ENCODE measurements at places on chromosomes 1 and 21. TPM values are rescaled to one million over a fixed set of nuclear protein-coding genes. Genes with fewer than 3 reads are reported as not detected.
A peak's percentile ranks its signal among the peaks of the same experiment; 100 is the strongest.

DNA sequence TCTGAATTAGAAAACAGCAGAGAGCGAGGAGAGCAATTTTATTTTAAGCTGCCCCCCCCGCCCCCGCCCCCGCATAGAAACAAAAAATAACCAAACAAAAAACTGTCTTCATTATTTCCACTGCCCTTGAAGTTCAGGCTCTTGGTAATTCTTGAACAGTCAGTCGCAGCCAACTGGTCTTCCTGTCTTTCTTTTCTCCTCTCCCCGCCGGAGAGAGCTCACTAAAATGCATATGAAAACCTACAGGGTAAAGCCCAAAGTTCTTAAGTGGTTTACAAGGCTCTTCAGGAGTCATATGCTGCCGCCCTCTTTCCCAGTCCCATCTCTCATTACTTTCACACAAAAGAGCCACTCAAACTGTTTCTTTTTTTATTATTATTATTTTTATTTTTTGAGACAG lies 1.1 kb upstream of the ANKRD35 start:
- no peak for DNase-seq

- peak; percentile 63 for DNase-seq
Observed at GRCh38 chr1:25743164-25744139, 56.5 kb upstream of the SELENON start.

- no peak for DNase-seq
Observed at GRCh38 chr1:152940614-152941013, 6.4 kb upstream of the SPRR5 start.

GRCh38 chr1:63632110-63632509 lies 38.9 kb downstream of the PGM1 start:
- DNase-seq = no peak

- DNase-seq = no peak
Observed at GRCh38 chr21:33302796-33303195, 22.0 kb upstream of the IFNAR1 start.

- peak; percentile 77 for DNase-seq
Observed at GRCh38 chr1:25890239-25891034, 14.9 kb upstream of the PAQR7 start.

GRCh38 chr1:8989821-8990220 lies 36.4 kb downstream of the SLC2A7 start:
- DNase-seq = no peak

DNA sequence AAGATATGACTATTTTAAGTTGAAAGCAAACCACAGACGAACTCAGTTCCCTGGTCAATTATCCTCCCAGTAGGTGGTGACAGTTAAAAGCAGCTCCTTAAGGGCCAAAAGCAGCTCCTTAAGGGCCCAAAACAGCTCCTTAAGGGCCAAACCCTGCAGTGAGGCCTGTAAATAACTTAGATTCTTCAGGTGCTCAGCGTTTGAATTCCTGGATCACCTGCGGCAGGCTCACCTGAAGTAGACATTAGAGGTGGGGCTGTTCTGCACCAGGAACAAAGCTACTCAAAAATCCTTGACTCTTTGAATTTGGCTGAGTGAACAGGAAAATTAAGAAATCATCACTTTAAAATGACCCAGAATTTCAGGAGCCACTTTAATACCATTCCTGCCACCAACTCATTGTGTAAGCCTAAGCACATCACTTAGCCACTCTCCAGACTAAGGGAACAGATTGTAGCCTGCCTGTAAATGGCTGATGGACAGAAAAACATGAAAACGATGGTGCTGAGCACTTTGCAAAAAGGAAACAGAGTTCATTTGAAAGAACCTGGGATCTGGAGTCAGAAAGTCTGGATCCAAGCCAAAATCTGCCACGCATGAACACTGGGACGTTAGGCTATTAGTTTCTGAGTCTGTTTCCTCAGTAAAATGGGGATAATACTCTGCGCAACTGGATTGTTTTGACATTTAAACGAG lies 126.9 kb downstream of the LRIG2 start:
- DNase-seq = no peak

GRCh38 chr1:154405747-154406571 lies 816 bp downstream of the IL6R start:
- DNase-seq = peak; percentile 78

- no peak for DNase-seq
Observed at GRCh38 chr1:183761871-183762270, 43.0 kb upstream of the RGL1 start.

- no peak for DNase-seq
Observed at GRCh38 chr1:46812996-46813857, 14.4 kb downstream of the CYP4B1 start.

- no peak for DNase-seq
Observed at GRCh38 chr21:41578083-41578482, 70.1 kb upstream of the TMPRSS2 start.

GRCh38 chr1:176950736-176951324 lies 213.7 kb downstream of the ASTN1 start:
- DNase-seq = no peak

DNA sequence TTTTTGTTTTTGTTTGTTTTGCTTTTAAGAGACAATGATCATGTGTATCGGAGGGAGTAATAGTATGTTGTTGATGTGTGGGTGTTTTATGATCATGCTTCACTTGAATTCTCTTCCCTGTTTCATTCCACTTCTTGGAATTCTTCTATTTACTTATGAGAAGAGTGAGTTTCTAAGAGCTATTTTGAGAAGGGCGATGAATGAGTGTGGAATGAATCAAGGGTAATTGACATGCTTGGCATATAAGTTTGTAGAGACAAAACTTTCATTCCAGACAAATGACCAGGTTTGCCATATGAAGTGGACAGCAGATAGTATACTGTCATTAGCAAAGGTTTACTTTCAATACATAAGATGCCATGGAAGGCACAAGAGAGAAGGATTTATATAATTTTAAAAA lies 42.3 kb upstream of the PDC start:
- DNase-seq = no peak

- DNase-seq = no peak
Observed at GRCh38 chr1:54054438-54054749, 986 bp downstream of the TCEANC2 start.

GRCh38 chr1:171966426-171967220 lies 125.3 kb downstream of the DNM3 start:
- no peak for DNase-seq

GRCh38 chr21:35664683-35665082 lies 395.6 kb downstream of the SETD4 start:
- DNase-seq = peak; percentile 43

- no peak for DNase-seq
Observed at GRCh38 chr1:171860696-171861095, 19.4 kb downstream of the DNM3 start.

DNA sequence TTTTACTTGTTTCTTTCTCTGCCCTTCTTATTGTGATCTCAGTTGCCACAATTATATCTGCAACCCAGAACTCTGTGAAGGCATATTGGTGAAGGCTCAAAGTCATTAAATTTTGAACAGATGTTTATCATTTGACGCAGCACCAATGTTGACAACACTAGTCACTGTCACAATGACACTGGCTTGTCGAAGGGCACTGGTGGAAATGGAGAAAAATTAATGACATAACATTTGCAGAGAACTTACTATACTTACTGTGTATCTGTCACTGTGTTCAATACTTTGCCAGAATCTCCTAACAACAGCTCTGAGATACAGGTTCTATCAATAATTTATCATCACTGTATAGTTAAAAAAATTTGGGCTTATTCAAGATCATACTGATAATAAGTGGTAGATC lies 1213.7 kb downstream of the NCAM2 start:
- DNase-seq = no peak

GRCh38 chr1:89608319-89608983 lies 24.5 kb upstream of the LRRC8C start:
- no peak for DNase-seq

GRCh38 chr1:5690898-5691297 lies 301.3 kb downstream of the NPHP4 start:
- DNase-seq = no peak

- no peak for DNase-seq
Observed at GRCh38 chr1:43648876-43649477, 972 bp upstream of the KDM4A start.

DNA sequence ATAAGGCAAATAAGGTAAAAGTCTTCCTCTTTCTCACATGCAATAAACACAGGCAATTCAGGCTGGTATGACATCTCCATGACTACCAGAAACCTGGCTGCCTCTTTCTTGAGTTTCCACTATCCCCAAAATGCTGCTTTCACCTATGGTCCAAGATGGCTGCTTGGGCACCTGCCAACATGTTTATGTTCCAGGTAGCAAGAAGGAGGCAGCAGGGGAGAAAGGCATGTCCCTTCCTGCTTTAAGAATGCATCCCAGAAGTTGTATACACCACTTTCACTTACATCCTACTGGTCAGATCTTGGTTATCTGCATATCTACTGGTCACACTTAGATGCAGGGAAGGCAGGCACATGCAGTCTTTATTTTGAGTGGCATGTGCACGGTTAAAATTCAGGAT lies 19.4 kb upstream of the ACOT11 start:
- no peak for DNase-seq

DNA sequence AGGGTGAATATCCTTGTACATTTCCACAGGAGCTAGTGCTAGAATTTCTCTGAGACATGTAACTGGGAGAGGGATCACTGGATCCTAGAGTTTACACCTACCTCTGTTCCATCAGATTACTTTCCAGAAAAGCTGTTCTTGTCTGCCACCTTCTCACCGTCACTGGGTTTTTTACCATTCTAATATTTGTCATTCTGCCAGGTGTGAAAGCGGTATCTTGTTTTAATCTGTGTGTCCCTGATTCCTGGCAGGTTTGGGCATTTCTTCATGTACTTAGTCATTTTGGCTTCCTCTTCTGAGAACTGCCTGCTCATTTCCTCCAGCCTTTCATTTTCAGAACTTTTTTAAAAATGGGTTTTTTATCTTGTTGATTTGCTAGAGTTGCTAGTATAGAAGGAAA lies 5.1 kb downstream of the PMF1 start:
- no peak for DNase-seq

Gene FCER1A
- 2.0 TPM for total RNA-seq

Gene CCDC27
- total RNA-seq = not detected

Gene PCSK9
- total RNA-seq = not detected

Gene SPRR2F
- total RNA-seq = not detected

Gene PANK4
- 16.5 TPM for total RNA-seq

Gene CLK2
- 53.4 TPM for total RNA-seq

Gene GBP3
- total RNA-seq = 10.1 TPM

Gene NSL1
- total RNA-seq = 28.5 TPM

Gene CRNN
- not detected for total RNA-seq

Gene APP
- total RNA-seq = 546 TPM

Gene CLCA4
- 0.16 TPM for total RNA-seq

Gene GPR37L1
- total RNA-seq = not detected

Gene IL19
- not detected for total RNA-seq

Gene PTAFR
- 5.6 TPM for total RNA-seq

Gene TAS1R3
- total RNA-seq = 0.16 TPM

Gene KMO
- 1.1 TPM for total RNA-seq

Data from breast epithelium (tissue), 4 donors.